ENCODE measurements at places on chromosomes 1 and 21.

- DNase-seq, result peak; percentile 95
Measured at GRCh38 chr1:44405031-44405797, at the start of gene RNF220. Gene RNF220, plus strand, starts transcription at chr1:44405255.

DNA sequence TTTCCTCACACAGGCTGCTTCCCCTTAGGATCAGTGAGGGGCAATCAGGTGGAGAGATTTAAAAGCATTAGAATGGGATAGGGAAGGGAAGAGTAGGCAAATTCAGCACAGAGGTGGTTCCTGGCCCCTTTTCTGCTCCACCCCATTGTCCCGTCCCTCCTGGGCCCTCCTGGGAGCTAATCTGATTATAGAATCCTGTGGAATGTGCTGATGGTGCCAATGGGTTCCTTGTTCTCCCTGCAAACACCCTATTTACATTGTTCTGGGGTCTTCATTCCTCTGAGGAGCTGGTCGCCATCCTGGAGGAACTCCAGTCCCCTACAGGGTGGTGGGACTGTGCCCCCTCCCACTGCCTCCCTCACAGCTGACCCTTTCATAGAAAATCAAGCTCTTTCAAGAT is 34.4 kb upstream of the LRP8 start:
- no peak for DNase-seq

GRCh38 chr1:33247545-33247944 is 8.7 kb upstream of the ZNF362 start:
- DNase-seq, result no peak

DNA sequence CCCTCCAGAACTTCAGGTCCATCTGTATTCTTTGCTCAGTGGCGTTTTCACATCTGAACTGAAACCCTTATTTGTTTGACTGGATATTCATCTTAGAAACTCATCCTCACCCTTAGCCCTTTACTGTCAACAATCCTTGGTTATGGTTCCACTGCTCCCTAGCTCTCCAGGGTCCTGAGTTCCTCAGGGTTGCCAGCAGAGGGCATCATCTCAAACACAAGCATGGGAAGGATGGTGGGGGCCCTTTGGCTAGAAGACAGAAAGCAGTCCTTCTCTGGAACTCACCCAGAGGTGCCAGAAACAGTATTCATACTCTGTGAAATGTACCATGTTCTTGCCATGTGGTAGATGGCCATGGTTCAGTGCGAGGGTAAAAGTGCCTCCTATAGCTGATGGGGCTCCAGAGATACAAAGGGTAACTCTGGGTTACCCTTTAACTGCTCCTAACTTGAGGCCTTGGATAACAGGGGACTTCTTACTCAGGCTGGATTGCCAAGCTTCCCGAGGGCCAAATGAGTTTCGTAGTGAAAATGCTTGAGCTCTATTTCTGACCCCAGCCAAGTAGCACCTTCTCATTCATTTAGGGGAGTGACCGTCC is 11.3 kb downstream of the NCSTN start:
- DNase-seq, result no peak

DNA sequence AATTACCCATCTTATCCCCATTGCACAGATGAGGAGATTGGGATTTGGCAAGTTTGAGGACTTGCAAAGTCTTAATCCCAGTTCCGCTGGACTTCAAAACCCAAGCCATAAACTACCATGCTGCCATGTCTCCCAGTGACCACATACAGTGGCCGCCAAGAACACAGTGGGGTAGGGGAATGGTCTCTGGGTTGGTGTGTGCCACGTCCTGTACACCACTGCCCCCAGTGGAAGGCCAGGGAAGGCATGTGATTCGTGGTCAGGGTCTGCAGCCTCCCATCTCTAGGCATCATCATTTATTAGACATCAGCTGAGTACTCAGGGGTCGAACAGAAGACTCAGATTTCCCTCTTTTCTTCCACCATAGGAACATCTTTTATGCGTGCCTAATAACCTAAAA is 76.0 kb downstream of the MAN1C1 start:
- no peak for DNase-seq

- DNase-seq, result no peak
Measured at GRCh38 chr1:156435545-156436140, 64.9 kb downstream of the MEF2D start.

GRCh38 chr1:231553320-231553719 is 24.9 kb downstream of the TSNAX start:
- no peak for DNase-seq

DNA sequence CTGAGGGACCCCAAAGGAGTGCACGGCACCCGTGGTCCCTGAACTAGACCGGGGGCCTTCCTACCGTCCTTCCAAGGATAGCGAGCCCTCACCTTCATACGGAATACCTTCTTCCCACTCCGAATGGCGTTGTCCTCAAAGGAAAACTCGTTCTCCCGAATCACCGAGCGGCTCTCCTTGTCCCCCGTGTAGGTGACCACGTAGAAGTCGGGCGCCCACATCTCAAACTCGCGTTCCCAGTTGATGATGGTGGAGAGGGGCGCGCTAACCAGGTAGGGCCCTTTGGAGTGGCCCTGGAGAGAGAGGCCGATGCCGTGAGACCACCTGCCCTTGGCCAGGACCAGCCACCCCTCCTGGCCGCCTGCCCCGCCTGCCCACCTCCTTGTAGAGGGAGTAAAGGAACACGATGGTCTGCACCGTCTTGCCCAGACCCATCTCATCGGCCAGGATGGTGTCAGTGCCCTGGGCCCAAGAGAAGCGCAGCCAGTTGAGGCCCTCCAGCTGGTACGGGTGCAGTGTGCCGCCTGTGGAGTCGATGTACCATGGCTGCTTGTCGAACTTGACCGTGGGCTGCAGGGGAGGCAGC is 38.0 kb downstream of the CHD5 start:
- DNase-seq, result no peak

DNA sequence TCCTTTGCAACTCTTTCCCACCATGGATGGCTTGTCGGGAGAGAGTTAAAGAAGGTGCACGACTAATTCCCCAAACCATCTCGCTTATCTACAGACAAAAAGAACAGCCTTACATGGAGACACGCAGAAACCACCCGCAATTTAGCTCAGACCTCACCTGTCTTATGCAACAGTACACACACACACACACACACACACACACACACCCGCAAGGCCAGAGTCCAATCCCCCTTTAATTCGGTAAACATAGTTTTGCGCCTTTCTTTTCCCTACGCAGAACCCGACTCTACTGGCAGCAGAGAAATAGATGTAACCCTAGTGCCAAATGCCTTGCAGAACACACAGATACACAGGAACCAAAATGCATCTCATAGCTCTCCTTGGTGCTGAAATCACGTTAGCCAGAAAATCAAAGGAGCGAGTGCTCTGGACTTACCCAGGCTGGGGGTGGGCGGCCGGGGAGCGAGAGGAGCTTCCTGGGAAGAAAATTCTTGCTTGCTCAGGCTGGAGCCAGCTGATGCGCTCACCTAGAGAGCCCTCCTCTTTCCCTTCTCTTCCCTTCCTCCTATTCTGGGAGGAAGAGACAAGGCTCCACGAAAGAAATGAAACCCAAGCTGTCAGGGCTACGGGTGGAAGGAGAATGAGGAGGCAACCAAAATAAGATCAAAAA is 470 bp downstream of the TNR start:
- no peak for DNase-seq

DNA sequence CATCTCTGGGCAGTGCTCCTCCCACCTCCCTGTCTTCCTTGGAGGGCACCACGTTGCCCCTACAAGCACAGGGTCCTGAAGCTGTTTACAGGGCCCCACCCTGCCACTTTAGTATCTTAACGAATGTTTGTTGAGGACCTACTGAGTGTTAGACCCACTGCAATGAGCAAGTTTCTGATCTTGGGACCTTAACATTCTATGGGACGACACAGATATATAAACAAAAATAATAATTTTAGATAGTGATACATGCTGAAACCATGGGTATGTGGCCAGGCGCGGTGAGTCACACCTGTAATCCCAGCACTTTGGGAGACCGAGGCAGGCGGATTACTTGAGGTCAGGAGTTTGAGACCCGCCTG is 10.1 kb downstream of the ENTREP3 start:
- no peak for DNase-seq

GRCh38 chr1:244053831-244054230 is 2.7 kb downstream of the ZBTB18 start:
- DNase-seq, result no peak

DNA sequence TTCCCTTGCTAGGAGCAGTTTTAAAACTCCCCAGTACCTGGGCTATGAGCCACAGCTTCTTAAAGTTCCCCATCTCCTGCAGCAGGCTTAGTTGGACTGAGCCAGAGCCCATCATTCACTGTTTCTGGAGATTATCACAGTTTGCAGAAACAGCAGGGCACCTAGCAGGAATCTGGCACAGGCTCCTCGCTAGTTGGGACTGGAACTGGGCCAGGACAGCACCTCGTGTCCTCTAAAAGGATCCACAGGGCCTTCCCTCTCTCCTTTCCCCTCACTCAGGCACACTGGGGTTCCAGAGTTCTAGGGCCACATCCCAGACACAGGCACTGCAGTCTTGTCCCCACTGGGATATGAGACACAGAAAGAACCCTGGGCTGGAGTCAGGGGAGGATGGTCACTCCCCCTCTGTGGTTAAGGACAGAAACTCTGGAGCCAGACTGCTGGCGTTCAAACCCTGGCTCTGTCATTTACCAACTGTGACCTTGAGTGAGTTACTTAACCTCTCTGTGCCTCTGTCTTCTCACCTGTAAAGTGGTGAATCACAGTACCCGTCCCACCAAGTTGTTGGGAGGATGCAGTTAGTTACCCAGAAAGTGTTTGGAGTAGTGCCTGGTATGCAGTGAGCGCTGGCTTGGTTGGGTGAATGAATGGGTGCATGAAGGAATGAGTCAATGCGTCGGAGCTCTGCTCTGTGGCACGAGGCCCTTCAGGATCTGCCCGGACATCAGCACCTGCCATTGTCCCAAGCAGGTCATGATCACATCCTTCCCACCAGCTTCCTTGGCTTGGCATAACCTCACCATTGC is 18.8 kb upstream of the ECE1 start:
- DNase-seq, result no peak

DNA sequence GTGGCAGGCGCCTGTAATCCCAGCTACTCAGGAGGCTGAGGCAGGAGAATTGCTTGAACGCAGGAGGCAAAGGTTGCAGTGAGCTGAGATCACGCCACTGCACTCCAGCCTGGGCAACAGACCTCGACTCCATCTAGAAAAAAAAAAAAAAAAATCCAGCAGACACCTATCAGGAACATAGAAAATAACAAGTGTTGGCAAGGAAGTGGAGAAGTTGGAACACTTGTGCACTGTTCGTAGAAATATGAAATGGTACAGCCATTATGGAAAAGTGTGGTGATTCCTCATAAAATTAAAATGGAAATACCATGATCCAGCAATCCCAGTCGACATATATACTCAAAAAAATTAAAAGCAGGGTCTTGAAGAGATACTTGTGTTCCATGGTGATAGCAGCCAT is 12.0 kb upstream of the C1orf162 start:
- no peak for DNase-seq

DNA sequence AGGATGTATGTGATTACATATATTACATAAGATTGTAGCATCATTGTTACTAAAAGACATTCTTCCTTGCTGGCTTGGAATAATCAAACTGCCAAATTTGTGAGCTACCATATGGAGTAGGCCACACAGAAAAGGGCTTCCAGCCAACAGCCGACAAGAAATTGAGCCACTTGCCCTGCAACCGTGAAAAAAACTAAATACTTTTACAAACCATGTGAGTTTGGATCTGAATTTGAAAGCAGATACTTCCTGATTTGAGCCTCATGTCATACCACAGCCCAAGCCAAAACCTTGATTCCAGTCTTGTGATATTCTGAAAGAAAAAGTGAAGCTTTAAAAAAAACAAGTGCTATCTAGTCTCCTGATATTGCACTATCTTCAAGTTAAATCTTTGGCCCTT is 55.6 kb upstream of the PRMT6 start:
- no peak for DNase-seq

- no peak for DNase-seq
Measured at GRCh38 chr21:14614287-14614686, 68.2 kb upstream of the SAMSN1 start.

GRCh38 chr1:22236166-22236565 is 93.3 kb upstream of the WNT4 start:
- DNase-seq, result no peak

GRCh38 chr1:117013309-117013858 is 11.8 kb downstream of the CD101 start:
- peak; percentile 78 for DNase-seq

DNA sequence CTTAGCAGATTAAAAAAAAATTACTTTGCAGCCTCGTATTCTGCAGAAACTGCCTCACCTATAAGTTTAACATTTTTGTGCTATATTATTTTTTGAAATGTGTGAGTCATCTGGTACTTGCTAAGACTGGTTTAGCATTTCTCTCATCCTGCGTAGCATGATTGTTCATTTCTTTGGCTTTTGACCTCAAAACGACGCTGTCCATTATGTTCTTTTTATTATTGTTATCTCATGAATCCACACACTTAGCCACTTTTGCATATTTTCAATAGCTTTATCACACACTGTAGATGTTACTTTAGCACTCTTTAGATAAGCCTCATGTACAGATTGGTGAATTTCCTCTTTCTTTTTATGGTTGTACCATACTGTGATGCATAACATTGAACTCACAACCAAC is 1004.9 kb upstream of the NCAM2 start:
- DNase-seq, result no peak

GRCh38 chr1:70434253-70434859 is 23.3 kb downstream of the CTH start:
- no peak for DNase-seq

DNA sequence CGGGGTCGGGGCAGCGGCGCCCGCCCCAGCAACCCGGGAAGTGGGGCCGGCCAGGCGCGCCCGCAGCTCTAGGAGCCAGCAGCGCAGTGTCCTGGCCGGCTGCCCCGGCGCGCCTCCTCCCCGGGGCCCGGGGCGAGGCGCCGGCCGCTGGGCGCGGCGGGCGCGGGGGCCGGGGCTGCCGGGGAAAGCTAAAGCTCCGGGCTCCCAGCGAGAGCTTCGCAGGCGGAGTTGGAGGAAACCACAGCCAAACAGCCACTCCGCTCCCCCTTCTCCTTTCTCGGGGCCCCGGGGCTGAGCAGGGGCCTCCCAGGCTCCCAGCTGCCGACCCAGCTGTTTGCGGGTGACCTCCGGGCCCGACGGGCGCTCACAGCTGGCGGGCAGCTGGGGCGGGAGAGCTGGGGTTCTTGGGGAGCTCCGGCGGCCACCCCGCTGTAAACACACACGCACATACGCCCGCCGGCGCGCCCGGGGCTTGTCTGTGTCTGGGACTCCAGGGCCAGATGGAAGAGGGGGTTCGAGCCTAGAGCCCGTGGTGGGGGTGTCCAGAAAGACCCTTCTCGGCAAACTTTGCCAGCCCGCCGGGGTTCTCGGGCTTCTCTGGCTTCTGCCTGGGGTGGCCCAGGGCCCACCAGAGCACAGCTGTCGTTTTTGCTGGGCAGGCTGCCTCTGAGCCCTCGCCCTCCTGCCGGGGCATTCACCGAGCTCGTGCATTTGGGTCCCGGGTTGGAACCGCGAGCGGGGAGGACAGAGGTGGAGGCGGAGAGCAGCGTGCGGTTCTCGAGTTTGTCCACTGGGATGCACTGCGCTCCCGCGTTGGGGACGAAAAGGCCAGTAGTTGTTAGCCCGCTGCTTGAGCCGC is 1.5 kb downstream of the AJAP1 start:
- no peak for DNase-seq

DNA sequence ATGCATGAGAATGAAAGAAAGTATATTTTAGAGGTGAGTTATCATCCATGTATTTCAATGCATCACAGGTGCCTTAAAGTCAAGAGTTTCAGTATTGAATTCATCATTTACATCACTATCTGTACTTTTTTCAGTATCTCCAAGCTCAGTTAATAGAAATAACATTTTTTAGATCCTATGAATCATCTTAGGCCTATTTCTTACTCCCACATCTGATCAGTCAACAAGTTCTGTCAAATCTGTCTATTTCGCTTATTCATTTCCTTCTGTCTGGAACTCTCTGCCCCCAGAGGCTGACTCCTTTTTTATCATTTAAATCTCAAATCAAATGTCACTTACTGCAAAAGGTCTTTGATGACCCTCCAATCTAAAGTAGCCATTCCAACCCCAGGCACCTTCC is 295.2 kb downstream of the LRRC7 start:
- no peak for DNase-seq

All from NCI-H510A (cell line).